ENCODE measurements at places on chromosomes 3 and 15. TPM values are rescaled to one million over a fixed set of nuclear protein-coding genes. Genes with fewer than 3 reads are reported as not detected.

Gene GOLGA6L9
- 2.1 TPM for total RNA-seq

Gene SPTSSB
- not detected for total RNA-seq

Gene NTRK3
- total RNA-seq: not detected

Gene SLC27A2
- 12.5 TPM for total RNA-seq

Gene KCNMB3
- total RNA-seq: 0.87 TPM

Gene WNT7A
- not detected for total RNA-seq

- DNase-seq: peak; percentile 83
Measured at GRCh38 chr15:68553994-68554720, 24.6 kb upstream of the CORO2B start.

DNA sequence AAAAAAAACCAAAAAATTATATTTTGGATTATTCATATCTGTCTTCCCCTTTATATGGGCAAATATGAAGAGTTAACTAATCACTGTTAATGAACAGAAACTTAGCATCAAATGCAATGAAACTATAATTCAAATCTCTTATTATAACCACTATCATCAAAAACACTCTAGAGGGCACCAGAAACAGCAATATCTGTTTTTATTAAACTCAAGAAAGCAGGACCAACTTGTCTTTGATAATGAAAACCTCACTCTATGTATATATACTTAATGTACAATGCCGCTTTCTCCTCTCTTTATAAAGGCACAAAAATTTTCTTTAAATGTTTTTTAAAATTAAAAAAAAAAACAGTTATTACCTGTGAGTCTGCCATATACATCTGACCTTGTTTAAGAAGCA lies 92.7 kb downstream of the UACA start:
- DNase-seq: no peak

GRCh38 chr15:99452010-99452409 lies 113.8 kb upstream of the MEF2A start:
- DNase-seq: no peak

DNA sequence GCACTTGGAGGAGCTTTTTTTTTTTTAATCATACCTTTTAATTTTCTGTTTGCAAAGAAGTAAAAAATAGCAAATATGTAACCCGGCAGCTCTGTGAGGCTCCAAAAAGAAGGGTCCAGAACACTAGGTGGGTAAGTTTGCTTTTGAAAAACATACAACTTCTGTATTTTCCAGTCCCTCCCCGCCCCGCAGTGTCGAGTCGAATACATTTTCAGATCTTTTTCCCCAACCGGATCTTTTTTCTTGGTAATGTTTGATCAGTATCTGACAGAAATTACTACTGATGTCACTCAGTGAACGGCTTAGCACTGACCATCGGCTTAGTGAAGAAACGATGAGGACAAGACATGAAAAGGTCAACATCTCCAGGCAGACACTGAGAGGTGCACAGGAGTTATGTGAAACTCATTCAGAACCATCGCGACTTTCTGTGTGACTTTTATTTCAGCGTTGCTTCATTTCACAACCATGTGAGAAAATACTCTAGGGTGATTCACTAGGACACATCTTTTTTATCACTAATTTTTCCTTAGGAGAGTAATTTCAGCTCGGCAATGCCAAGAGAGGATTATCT lies 11.0 kb downstream of the ISL2 start:
- no peak for DNase-seq

GRCh38 chr3:126080970-126081369 lies 3.0 kb downstream of the SLC41A3 start:
- no peak for DNase-seq

- DNase-seq: no peak
Measured at GRCh38 chr3:76552653-76553052, 487.2 kb upstream of the ROBO2 start.

GRCh38 chr3:37492977-37493471 lies 318.6 kb upstream of the LRRFIP2 start:
- no peak for DNase-seq

DNA sequence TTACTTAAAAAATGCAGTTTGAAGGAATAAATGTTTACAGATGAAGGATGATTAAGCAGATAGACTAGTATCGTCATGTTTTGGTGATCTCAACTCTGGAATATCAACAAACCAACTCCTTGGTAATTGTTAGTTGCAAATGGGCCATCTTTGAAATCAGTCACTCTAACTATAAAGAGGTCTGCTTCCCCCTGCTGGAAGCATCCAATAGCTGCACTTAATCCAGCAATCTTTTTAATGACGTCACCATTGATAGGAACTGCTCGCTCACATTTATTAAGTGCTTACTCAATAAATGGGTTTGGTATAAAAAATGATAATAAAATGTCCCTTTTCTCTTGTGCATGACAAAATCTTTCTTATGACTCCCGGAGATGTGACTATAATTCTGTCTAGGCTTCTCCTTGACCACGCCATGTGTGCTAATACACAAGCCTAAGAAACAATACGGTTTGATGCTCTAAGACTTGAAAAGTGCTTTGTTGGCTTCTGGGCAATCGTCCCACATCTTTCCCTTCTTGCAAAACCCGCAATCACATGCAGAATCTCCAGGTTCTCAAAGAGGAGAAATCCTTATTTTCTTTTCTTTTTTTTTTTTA lies 227.6 kb upstream of the POU1F1 start:
- peak; percentile 28 for DNase-seq

DNA sequence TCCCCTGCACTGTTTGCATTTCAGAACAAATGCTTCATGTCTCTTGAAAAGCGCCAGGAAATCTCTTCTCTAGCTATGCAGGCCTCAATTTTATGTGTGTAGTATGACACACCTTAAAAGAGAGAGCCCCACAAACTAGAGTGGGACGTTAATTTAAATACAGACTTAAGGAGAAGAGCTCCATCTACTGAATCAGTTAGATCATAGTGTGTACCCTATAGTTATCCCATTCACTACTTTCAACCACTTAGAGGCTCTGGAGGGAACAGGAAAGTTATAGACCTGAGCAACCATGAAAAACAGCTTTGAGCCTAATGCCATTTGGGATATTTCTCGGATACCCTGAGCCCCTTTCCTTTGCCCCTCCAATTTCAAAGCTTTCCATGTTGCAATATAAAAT lies 153.7 kb downstream of the TIGIT start:
- no peak for DNase-seq

DNA sequence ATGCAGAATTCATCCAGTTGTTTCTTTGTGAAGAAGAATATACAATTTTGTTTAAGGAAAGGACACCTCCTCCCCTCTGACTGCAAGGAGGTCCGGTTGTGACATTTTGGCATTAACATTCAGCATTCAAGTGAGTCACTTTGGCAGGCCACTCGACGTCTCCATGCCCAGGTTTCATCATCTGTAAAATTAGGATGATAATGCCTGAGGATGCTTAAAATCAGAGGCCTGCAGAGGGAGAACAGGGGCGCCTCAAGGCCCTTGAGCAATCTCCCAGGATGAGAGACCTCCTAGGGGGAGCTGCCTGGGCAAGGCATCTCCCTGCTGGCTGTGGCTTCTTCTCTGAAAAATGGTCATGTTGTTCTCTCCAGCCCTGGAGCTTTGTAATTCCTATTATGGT lies 236.0 kb downstream of the CACNA2D3 start:
- DNase-seq: no peak

- DNase-seq: no peak
Measured at GRCh38 chr15:58511599-58511987, 79.8 kb downstream of the LIPC start.

DNA sequence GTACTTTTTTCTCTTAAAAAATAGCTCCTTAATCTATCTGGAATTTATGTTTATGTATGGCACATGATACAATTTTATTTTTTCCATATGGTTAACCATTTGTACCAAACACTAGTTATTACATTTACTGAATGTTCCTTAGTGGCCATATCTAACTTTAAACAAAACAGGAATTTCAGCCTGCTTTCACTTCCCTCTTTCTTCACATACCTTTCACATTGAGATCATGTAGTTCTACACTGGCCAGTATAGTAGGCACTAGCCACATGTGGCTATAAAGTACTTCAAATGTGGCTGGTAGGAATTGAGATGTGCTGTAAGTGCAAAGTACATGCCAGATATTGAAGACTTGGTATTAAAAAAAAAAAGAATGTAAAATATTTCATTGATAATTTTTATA lies 4.7 kb upstream of the RYK start:
- no peak for DNase-seq

- no peak for DNase-seq
Measured at GRCh38 chr15:52680041-52680391, 828 bp upstream of the ATOSA start.

DNA sequence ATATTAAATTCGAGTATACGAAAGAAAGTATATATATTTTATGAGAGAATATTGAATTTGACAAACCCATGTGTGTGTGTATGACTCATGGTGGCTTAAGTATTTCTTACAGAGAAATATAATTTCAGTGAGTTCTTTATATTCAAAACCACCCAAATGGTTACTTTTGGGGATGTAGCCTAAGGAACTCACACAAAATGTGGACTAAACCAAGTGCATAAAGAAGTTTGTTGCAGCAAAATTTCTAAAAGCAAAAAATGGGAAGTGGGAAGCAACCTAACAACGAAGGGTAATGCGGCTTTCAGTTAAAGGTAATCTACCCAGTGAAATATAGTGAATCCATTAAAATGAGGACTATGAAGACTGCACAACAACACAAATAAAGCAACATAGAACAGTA lies 277.1 kb downstream of the EDEM1 start:
- no peak for DNase-seq

DNA sequence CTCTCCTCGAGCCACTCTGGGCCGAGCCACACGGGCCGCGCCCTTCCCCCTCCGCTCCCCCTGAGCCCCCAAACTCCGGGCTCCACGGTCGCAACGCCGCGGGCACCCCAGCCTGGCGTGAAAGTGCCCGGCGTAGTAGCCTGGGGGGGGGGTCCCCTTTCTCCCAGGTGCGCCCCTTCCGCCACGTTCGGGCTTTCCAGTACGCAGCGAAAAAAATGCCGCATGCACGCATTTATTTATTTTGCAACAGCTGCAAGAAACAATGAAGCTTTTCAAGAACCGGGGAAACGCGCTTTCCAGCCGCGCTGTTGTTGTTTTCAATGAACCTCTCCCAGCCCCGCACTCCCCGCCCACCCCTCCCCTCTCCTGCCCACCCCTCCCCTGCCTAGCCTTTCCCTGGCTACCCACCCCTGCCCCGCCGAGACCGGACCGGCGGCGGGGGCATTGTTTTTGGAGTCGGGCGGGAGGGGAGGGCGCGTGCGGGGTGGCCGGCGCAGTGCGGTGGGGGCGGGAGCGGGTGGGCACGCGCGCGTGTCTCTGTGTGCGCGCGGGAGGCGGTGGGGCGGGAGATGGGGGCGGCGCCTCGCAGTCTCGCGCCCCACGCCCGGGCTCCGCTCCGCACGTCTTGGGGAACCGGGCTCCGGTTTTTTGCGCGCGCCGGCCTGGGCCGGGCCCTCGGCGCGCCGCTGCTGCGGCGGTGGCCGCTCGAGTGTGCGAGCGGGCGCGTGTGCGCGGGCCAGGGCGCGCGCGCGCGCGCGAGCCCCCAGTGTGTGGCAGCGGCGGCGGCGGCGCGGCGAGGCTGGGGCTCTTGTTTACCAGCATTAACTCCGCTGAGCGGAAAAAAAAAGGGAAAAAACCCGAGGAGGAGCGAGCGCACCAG lies at the start of gene IGF1R:
Gene IGF1R (plus strand): TSS at position 766 of the 880 bp plus-strand sequence. CDS start 1,043 bp downstream, outside the sequence.
- DNase-seq: peak; percentile 86

DNA sequence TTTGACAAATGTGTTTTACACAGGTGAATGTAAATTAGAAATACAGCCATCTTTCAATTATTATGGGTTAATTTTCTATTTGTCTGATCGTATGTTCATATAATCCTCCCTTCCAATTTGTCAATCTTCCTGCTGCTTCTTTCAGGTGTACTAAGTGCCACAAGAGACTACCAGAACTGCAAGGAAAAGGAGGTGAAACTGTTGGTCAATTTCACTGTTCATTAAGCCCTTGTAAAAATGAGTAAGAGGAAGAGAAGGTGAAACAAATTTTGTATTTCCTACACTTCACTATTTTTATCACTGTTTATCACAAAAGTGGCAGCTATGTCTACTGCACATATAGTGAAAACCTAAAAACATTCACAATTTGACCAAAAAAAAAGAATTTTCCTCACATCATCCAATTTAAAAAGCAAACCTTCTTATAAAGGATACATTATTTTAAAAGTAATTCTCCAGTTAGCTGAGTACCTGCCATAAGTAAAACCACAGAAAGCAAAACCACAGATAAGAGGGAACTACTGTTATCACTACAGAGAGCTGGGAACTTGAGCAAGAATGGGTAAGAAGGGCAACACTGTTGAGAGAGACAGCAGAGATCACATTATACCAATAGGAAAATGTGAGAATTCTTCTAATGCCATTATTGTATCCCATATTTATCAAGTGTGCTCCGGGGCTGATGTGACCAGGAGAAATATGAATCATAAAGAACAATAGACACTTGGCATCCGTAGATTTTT lies 163.0 kb downstream of the TBC1D5 start:
- no peak for DNase-seq

DNA sequence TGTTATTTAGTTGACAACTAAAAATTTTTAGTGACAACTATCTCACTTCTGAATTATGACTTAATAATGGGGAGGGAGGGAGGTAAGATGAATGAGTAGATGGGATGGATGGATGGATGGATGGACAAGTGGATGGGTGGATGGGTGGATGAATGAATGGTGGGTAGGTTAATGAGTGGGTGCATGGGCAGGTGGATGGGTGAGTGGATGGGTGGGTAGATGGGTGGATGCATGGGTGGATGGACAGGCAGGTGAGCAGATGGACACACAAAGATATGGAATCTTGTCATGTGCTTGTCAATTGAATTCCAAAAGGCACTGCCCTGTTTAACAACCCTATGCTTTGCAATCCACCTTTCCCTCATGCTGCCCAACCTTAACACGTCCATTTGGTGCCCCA lies 41.5 kb downstream of the KLHL25 start:
- no peak for DNase-seq

GRCh38 chr3:69433121-69433968 lies 47.5 kb upstream of the FRMD4B start:
- DNase-seq: no peak

DNA sequence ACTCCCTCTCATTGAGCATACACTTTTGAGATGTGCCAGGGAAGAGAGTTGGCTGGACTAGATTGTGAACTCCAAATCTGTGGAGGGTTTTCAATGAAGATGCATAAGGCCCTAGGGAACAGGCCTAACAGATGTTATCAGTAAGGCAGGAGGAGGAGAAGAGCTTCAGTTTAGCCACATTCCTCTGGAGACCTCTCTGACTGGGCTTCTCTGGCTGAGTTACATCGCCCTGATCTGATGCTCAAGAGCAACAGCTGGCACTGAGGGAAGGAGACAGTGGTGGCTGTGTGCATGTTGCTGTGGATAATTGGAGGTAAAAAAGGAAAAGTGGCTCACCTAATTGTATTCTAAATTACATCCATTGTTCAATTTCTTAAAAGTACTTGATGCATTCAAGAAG lies 206.4 kb upstream of the CFAP20DC start:
- DNase-seq: no peak

All from activated CD8-positive, alpha-beta T cell treated with anti-CD3 and anti-CD28 coated beads, Interleukin-2, amount 10 ng/mL, durations not matched to agents 7 days and 5 days (primary cell).